Smooth muscle cell of the umbilical artery (primary cell): ENCODE measurements at places on chromosomes 16 and 17. TPM values are rescaled to one million over a fixed set of nuclear protein-coding genes. Genes with fewer than 3 reads are reported as not detected.

Gene SYNGR3
- 3.6 and 7.3 TPM in 2 replicates for total RNA-seq

Gene METRNL
- 170 and 238 TPM in 2 replicates for total RNA-seq

Gene CWC25
- 7.4 and 7.9 TPM in 2 replicates for total RNA-seq

Gene PLCG2
- total RNA-seq = 0.30 and 1.8 TPM in 2 replicates

Gene RHBDL1
- total RNA-seq = 4.6 and 6.5 TPM in 2 replicates

Gene TRIM37
- total RNA-seq = 59.7 and 72.3 TPM in 2 replicates
